Stimulated activated CD4-positive, alpha-beta T cell treated with anti-CD3 and anti-CD28 coated beads, Interleukin-4, amount 100 ng/mL, for 4 hours (primary cell): ENCODE measurements at places on chromosomes 7 and 10.

GRCh38 chr10:34179280-34179679, 635.8 kb downstream of the PARD3 start:
- DNase-seq, result no peak

DNA sequence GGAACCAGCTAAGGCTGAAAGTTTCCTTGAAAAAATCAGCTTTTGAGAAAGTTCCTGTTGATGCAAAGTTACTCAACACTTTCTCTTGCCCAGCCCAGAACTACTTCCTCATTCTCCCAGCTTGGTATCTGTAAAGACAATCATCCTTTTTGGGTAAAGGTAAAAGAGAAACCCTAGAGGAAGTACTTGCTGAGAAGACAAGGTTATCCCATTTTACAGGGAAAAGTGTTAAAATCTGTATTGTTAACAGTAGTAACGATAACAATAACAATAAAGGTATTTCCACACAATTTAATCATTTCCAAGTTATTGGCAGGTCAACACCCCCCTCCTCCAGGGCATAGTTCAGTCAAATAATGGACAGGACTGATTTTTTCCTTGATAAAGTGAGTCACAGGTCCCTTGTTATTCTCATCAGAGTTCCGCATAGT, 2.4 kb downstream of the ALOX5 start:
- no peak for DNase-seq

DNA sequence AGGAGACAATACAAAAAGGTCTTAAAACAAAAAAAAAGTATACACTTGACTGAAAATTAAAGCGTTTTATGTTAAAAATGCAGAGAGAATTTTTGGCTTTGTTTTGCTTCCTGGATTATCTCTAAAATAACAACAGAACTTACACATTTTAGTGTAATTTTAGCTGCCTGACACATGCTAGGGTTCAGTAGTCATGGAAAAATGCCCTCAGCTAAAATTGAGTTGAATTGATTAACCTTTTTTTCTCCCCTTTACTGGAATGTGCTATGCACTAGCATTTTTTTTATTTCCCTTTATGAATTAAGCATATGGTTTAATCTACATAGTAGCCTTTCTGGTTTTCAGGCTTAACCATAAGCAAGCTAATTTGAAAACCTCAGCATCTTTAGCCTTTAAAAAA, 89.9 kb downstream of the ZNF277 start:
- DNase-seq, result no peak

DNA sequence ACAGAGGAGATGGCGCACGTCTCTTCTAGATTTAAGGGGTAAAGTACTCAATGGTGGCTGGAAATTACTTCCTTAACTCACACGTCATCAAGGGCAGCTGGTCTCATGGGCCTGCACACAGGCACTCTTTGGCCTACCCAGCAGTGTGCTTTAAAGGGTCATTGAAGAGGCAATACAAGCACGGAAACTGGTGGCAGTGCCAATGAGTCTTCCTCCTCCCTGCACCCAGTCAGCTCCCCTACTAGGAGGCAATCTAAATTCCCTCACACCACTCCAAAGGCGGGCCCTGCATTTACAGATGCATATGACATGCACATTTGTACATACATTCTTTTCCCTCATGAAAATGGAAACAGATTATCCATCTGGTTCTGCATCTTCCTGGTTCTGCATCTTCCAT, 47.4 kb downstream of the PPIF start:
- DNase-seq, result no peak

DNA sequence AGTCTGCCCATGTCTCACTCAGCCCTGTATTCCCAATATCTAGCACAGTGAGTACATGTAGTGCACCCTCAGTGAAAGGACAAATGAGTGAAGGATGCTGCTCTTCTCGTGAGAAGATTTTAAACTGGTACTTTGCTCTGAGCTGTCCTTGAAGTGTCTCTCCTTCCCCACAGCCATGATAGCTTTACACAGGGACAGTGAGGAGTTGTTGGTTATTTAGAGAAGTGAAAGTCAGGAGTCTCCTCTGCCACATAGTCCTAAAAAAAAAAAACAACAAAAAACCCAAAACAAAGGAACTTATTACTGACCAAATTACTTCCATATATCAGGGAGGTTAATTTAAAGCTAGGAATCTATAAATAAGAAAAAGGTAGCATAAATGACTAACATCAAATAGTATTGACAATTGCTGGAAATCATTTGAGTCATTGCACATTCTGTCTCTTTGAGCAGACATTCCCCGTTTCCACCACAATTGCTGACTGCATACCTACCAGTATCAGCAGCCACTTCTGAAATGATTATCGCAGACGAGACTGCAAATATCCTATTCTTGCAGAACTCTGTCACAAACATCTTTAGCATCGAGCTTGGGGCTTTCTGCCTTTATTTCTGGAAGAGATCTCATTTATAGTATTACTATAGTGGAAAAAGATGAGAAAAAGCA, 202.1 kb downstream of the PTEN start:
- DNase-seq, result no peak

DNA sequence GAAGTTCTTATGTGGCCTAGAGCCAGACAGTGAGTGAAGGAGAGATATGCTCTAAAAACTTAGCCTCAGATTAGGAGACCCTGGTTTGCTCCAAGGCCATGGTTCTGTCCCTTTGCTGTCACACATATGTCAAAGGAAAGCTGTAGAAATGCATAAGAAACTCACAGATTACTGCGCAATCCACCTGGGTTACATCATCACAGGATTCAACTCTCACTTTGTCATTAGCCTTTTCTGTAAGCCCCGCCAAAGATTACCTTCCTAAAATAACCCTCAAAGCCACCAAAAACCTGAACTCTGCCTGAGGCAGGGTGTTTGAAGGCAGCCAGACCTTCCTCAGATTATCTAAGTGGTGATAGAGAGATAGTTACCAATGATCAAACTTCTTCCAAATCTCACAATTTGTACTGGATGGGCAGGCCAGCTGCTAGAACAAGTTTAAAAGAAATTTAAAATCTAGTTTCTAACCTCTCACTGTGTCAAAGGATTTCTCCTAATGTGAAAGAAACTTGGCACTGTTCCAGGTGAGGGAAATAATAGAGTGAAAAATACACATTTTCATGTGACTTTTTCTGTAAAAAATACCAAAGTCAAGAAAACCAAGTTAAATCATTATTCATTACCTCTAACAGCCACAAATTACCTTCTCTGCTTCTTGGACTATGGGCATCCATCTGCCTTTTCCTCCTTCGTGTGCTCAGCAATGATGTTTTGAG, 567.2 kb downstream of the SUGCT start:
- DNase-seq, result no peak

DNA sequence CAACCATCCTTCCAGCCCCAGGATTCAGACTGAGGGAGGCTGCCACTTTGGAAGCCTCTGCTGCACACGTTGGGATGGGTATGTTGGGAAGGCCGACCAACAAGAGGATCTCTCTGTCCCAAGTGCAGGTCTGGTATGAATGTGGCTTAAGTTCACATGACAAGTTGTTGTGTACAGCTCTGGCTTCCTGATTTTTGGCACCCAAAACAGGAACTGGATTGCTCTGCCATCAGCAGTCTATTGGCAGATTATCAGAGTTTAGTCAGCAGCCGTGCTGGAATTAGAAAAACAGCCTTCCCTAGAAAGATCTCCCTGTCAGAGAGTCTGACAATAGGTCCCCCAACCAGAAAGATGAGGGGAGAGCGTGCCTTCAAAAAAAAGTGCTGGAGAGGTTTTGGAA, 66.9 kb downstream of the GOLGA7B start:
- no peak for DNase-seq
